ENCODE measurements at places on chromosomes 12 and 14.

DNA sequence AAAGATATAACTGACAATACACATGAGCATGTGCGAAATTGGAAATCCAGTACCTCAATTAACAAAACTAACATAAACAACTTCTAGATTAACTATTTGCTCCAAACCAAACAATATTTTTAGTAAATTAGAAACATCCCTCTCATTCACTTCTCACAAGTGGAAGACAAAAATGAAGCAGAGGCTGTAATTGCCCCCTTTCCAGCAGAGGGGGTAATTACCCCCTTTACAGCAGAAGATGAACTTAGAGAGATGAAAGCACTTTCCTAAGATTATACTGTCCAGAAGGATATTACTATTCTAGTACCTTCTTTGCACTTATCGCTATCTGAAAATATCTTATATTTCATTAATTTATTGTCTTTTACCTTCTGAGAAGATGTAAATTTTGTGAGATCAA is 1025.2 kb downstream of the FSCB start:
- no peak for DNase-seq

GRCh38 chr12:12219664-12220063 is 47.2 kb downstream of the LRP6 start:
- DNase-seq, result no peak

DNA sequence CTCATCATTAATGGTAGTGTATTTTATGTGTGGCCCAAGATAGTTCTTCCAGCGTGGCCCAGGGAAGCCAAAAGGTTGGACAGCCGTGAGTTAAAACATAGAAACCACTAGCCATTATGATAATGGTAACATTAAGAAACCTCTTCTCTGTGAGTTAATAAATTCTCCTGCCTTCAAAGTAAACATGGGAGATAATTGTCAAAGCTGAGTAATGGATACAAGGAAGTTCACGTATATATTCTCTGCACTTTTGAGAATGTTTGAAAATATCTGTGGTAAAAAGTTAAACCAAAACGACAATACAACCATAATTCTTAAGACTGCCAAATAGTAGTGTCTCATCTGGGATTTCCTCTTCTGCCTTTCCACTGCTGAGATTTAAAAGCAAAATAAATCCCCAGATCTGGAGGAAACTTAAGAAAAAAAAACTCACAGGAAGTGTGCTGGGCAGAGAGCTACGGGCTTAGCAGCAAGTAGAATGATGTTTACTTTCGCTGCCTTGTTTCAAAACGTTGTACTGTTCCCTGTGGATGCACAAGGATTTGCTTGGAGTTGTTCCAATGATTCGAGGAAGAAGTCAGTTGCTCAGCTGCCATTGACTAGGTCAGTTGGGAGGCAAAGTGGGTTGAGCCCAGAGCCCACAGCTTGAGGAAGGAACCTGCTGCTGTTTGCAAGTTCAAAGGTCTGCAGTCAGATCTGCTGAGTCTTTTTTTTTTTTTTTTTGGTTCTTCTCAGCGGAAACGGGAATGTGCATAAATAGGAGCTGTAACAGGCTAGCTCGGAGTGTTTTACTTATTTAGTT is 1.7 kb downstream of the TPCN1 start:
- peak; percentile 93 for DNase-seq

DNA sequence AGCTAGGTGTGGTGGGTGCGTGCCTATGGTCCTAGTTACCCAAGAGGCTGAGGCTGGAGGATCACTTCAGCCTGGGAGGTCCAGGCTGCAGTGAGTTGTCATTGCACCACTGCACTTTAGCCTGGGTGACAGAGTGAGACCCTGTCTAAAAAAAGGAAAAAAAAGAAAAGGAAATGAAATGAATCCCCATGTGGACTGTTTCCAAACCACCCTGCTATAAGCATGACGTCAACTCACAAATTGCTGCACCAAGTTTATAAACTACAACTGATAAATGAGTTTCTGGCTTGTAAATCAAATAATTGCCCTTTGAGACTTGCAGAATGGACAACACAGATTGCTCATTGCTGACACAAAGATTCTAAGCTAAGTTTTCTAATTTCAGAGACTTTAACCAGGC is 51.0 kb upstream of the STK38L start:
- DNase-seq, result peak; percentile 87

GRCh38 chr14:74501135-74501614 is 7.6 kb downstream of the ISCA2 start:
- DNase-seq, result peak; percentile 65

DNA sequence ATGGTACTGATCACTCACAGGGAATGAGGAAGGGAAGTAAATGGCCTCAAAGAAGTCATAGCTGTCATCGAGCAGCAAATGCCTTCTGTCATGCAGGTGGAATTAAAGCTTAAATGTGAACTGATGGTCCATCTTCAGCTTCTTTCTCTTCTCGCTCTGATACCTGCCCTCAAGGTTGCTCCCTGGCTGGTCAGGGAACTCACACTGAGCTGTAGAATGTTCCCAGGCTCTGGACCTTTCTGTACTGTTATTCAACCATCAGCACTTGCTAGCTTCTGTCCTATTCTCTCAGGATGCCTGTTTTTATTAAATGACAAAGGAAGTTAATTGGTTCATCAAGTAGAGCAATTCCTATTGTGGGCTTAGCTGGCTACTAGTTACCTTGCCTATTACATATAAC is 463.8 kb downstream of the APAF1 start:
- no peak for DNase-seq

- no peak for DNase-seq
Measured at GRCh38 chr12:4044736-4045730, 171.8 kb upstream of the PARP11 start.

- no peak for DNase-seq
Measured at GRCh38 chr14:90444077-90444696, 47.4 kb downstream of the CALM1 start.

DNA sequence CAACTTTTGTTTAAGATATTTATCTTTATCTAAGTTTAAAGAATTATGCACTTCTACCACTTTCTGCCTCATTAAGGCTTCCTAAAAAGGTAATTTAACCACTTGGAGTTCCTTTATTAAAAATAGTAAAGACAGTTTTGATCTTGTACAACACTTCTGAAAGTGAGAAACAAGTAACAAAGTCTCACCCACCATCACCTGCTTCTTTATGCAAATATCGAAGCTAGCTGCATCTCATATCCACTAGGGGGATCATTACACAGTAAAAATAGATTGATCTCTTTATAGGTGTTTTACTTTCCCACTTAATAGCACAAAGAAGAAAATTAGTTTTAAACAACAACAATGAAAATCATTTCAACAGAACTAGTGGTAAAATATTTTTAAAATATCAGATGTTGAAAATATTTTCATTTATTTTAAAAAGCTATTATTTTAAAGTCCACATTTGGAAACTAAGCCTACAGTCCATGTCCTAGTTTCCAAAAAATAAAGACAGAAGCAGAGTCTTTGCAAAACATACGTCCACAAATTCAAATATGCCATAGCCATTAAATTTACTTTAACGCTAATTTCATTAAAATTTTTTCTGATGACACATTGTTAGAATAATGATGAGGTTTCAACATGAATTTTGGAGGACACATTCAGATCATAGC is 160.0 kb upstream of the SOX5 start:
- peak; percentile 45 for DNase-seq

Data from HCEC 1CT (cell line).